ENCODE measurements at places on chromosomes 3 and 15.

GRCh38 chr3:138686771-138687221, 78.2 kb downstream of the FAIM start:
- DNase-seq: peak; percentile 84

DNA sequence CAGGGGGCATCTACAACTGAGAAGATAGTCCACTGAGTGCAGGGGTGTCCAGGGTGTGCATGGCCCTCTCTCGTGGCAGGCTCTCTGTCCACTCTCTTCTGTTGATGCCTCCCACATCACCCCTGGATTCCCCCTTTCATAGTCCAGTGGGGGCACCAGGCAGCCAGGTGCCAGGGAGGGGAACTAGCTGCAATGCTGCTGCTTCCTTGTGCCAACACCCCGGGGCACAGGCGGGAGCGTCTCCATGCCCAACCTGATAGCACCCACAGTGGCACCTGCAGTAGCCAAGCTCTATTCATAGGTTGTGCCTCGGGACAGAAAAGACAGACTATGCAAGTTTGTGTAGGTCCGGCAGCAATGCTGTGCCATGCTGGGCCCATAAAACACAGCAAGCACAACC, 11.7 kb downstream of the DUOX2 start:
- no peak for DNase-seq

DNA sequence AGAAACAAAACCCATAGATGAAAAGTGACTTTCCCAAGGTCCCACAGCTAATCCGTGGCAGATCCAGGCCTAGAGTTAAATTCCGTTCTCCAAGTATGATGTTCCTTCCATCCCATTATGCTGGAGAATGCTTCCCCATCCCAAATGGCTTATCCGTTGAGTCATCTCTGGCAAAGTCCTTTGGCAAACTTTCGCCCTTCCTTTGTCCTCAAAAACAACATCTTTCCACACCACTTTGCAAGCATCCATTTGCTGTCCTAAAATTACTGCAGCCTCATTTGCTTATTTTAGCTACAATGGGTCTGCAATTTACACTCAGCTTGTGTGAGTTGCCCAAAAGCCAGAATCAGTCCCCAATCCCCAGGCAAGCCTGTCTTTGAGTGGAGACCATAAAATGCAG, 304.0 kb upstream of the TLE3 start:
- no peak for DNase-seq

DNA sequence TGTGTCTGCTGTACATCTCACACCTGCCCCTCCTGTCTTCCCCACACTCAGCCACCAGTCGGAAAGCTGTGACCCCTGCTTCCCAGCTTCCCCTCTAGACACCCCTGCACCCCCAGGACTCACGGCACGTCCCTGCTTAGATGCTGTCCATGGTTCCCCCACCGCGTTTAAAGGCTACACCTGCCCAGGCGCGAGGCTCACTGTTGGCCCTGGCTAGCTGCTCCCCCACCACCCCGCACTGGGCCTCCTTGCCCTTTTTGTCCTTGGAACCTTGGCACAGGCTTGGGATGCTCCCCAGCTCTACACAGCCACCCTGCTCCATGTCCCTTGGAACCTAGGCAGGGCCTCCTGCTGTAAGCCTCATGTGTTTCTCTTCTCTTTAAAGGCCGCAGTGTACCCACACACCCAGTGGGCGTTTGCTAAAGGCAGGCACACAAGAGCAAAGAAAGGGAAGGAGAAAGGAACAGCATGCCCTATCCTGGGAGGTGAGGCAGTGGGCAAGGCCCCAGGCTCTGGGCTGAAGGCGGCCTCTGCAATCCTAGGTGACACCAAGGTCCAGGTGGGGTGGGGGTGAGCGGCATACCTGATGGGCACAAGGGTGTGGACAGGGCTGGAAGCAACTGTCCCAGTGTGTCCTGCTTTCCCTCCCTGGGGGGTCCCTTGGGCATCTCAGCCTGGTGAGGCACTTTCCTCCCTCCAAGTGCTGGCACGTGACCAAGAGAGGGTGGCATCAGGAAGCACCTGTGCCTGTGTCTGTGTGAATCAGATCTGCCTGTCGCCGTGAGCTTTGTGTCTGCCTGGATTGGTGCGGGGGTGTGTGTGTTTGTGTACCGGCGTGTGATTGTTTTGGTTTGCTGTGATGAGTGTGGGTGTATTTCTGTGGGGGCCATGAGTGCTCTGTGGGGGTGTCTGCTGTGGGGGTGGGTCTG, 54.4 kb downstream of the TPRA1 start:
- DNase-seq: no peak

DNA sequence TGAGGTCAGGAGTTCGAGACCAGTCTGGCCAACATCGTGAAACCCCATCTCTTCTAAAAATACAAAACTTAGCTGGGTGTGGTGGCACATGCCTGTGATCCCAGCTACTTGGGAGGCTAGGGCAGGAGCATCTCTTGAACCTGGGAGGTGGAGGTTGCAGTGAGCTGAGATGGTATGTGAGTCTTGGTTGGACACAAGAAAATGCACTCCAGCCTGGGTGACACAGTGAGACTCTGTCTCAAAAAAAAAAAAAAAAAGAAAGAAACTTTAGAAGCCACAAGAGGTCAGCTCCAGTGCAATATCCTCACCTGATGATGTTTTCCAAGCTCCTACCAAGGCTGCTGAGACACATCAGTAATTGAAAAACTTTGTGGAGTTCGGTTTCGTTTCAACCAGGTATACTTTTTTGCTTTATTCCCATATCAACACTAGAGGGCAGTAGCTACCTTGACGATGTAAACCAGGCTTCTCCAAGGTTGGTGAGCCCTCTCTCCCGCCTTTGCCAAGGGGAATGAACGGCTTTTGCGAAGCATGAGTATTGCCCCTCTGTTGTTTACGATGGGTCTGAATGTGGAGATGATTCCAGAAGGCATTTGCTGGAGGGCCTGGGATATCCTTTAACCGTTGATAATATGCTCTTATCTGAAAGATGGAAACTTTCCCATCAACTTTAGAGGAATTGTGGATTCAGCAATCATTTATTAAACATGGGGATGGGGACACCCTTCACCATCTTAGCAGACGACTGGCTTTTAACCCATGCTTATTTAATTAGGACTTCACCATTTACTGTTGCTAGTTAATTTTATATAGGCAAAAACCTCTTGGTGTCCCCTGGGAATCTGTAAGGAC, 202.8 kb downstream of the SV2B start:
- DNase-seq: peak; percentile 21

DNA sequence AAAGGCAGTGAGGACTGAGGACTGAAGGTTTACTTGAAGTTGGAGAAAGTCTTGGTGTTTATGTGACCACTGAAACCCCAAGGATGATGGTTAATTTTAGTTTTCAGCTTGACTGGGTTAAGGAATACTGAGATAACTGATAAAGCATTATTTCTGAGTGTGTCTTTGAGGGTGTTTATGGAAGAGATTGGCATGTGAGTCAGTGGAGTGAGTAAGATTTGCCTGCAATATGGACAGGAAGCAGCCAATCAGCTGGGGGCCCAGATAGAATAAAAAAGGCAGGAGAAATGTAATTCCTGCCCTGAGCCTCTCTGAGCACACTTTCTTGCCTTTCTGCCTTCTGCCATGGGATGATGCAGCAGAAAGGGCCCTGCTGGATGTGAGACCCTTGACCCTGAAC, 92.4 kb downstream of the KBTBD8 start:
- DNase-seq: peak; percentile 63

DNA sequence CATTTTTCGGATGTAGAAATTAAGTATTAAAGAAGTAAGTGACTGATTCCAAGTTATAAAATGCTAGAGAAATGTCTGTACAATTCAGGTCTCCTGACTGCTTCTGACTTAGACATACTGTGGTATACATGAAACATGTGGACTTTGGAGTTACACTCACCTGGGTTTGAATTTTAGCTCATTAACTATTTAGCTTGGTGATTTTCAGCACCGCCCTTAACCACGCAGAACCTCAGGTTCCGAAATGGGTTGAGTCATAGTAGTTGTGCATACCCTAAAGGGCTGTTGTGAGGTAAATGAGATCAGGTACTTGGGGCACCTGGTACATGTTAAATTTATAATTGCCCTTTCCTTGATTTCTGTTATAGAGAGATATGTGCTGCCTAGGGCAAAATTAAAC, 32.9 kb upstream of the UTS2B start:
- DNase-seq: no peak

DNA sequence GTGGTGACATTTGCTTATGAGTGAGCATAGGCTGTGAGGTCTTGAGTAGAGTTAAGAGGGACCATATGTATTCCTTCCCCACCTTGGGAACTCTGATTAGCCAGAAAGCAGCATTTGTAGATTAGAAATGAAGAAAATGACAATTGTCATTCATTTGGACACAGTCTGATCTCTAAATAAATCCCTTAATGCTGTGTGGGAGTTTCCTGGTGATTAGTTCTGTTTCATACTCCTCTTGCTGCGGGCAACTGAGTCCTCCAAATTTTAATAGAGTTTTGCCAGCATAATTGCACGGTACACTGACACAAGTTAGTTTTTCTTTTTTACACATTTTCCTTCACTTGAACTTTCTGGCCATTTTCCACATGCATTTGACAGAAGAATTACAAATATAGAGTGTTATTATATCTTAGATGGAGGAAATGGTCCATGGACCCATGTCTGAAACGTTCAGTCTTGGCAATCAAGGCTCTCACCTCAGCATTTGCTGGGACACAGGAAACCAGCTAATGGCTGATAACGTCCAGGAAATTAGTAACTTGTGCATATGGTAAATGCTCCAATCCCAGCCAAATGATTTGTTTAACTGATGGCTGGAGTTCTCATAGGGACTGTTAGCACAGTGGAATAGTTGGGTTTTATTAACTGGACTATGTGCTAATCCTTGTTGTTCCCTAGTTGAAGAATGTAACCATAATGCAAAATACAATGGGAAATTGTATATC, 321.2 kb downstream of the RBMS3 start:
- DNase-seq: no peak

GRCh38 chr3:178405531-178405930, 130.7 kb upstream of the KCNMB2 start:
- DNase-seq: no peak

DNA sequence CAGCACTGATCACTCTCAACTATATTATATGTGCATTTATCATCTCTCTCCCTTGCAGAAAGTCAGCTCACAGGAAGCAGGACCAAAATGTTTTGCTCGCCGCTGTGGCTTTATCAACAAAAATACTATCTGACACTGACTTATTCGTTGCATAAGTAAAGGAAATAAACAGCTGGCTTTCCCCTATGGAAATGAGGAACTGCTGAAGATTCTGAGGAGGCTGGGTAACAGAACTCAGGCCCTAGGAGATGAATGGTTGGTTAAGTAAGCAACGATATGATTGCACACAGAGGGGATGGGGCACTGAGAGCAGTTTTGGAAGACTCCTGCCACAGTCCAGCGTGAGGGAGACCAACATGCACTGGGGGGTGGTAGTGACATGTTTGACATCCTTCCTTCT, 181.1 kb downstream of the STT3B start:
- no peak for DNase-seq

- DNase-seq: no peak
Measured at GRCh38 chr3:35505181-35505580, 134.1 kb upstream of the ARPP21 start.

- no peak for DNase-seq
Measured at GRCh38 chr3:107689355-107689754, 166.6 kb downstream of the BBX start.

GRCh38 chr3:134641671-134642300, 9.0 kb downstream of the KY start:
- no peak for DNase-seq

GRCh38 chr3:195774917-195775316, 36.8 kb downstream of the MUC4 start:
- no peak for DNase-seq

DNA sequence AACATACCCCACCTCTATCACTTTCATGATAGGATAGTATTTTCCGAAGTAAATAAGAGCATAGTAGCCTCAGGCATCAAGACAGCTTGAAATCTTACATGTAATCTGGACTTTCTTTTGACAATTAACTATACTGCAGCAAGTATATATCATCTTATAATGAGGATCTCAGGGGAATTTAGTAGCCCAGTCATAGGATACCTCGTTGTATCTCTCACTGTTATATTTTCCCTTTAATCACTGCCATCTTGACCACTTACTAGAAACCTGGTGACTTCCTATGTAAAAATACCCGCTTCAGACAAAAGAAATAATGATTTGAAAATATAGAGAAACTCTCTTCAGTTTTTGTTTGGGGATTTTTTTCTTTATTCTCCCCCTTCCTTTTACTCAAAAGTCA, 88.2 kb downstream of the SERPINI1 start:
- DNase-seq: no peak

DNA sequence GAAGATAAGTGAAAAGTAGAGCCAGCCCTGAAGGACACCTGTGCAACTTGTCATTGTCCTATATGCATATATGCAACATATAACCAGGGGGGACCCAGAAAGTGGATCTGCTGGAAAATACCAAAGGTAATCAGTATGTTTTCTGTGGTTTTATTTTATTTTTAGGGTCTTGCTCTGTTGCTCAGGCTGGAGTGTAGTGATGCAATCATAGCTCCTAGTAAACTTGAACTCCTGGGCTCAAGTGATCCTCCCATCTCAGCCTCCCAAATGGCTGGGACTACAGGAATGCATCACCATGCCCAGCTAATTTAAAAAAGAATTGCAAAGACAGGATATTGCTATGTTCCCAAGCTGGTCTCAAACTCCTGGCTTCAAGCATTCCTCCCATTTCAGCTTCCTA, 18.0 kb upstream of the ALDH1A2 start:
- no peak for DNase-seq

DNA sequence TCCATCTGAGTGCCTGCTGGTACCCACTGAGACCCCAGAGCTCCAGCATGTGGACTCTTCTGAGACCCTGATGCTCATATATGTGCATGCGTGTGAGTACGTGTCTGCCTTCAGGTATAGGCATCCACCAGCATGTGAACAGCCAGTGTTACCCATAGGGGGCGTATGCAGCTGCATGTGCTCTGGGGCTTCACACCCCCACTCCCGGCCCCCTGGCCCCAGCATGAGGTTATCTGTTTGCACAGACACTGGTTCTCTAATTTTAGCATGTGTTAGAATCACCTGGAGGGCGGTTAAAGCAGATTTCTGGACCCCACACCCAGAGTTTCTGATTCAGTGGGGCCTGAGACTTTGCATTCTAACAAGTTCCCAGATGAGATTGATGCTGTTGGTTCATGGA, 824 bp upstream of the CILP start:
- DNase-seq: no peak

DNA sequence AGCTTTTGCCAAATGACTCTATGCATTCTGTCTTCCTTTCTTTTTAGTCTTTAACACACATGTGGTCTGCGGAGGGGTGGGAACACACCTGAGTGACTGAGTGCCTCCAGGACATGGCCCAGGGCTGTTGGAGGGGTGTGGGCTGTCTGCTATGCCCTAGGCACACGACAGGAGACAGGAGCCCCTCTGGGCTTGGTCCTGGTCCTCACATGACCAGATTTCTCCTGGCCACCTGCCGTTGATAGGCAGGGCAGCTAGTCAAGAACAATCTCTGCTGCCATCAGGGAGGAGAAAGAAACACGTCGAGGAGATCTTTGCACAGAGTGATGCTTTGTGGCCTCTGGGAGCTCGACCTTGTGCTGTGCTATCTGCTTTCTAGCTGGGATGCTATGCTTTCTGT, 176.6 kb downstream of the KLF13 start:
- DNase-seq: no peak

GRCh38 chr3:186290796-186291195, 71.2 kb downstream of the DGKG start:
- DNase-seq: no peak

GRCh38 chr3:129994883-129995559, 20.5 kb downstream of the TRH start:
- no peak for DNase-seq

Data from mesenchymal stem cell (in vitro differentiated cells and primary cell).